ENCODE measurements at places on chromosomes 1 and 21.

DNA sequence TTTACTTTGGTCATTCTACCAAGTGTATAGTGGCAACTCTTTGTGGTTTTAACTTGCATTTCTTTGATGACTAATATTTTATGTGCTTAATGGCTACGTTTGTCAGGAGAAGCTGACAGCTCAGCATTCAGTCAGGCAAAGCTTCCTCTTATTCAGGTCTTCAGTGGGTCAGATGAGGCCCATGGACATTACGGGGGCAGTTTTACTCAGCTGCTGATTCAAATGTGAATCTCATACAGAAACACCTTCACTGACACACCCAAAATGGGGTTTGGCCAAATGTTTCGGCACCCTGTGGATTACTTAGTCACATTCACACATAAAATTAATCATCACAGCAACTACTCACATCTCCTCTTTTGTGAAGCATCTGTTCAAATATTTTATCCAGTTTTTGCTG is 104.9 kb upstream of the PLD5 start:
- DNase-seq, result no peak

- no peak for DNase-seq
Observed at GRCh38 chr1:30952098-30952497, 43.5 kb upstream of the SDC3 start.

- DNase-seq, result no peak
Observed at GRCh38 chr1:109814223-109814622, 50.5 kb upstream of the EPS8L3 start.

GRCh38 chr1:117077267-117077666 is 17.1 kb downstream of the TTF2 start:
- DNase-seq, result no peak

- DNase-seq, result peak; percentile 31
Observed at GRCh38 chr21:24023402-24023801, 1583.9 kb downstream of the MRPL39 start.

GRCh38 chr1:91650764-91651163 is 150.1 kb downstream of the CDC7 start:
- no peak for DNase-seq

DNA sequence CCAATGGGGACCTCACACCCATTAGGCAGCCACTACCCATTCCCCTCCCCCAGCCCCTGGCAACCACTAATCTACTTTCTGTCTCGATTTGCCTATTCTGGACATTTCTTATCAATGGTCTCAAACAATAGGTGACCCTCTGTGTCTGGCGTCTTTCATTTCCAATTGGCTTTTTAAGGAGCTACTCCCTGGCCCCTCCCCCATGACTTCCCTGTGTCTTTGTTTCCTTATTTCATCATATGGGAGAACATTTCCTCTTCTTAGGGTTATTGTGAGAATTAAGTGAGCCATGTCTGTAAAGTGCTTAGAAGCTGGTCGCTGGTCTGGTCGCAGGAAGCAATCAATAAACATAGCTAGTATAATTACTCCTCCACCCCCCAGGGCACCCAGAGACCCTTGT is 80.9 kb downstream of the SPSB1 start:
- DNase-seq, result no peak

DNA sequence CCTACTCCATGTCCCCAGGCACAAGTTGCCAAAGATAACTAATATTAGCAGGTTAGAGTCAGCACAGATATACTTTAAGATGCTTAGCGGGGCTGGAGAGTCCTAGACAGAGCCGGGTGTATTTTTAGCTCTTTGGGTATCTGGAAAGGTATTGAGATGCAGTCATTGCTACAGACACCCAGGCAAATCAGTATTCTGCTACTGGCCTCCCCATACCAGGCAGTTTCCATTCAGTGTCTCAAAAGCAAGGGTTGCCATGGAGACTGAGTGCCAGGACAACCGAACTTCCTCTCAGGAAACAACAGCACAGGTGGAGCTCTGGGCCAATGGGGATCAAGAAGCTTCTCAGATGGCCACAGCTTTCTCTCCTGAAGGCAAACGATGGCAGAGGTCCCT is 45.3 kb downstream of the KCNC4 start:
- peak; percentile 37 for DNase-seq

GRCh38 chr1:60541831-60542532 is 468.4 kb upstream of the C1orf87 start:
- no peak for DNase-seq

- no peak for DNase-seq
Observed at GRCh38 chr1:40050863-40051262, 10.3 kb downstream of the CAP1 start.

GRCh38 chr1:16440131-16440469 is 424 bp upstream of the NECAP2 start:
- DNase-seq, result no peak

GRCh38 chr1:32886828-32887414 is 630 bp downstream of the HPCA start:
- DNase-seq, result no peak

DNA sequence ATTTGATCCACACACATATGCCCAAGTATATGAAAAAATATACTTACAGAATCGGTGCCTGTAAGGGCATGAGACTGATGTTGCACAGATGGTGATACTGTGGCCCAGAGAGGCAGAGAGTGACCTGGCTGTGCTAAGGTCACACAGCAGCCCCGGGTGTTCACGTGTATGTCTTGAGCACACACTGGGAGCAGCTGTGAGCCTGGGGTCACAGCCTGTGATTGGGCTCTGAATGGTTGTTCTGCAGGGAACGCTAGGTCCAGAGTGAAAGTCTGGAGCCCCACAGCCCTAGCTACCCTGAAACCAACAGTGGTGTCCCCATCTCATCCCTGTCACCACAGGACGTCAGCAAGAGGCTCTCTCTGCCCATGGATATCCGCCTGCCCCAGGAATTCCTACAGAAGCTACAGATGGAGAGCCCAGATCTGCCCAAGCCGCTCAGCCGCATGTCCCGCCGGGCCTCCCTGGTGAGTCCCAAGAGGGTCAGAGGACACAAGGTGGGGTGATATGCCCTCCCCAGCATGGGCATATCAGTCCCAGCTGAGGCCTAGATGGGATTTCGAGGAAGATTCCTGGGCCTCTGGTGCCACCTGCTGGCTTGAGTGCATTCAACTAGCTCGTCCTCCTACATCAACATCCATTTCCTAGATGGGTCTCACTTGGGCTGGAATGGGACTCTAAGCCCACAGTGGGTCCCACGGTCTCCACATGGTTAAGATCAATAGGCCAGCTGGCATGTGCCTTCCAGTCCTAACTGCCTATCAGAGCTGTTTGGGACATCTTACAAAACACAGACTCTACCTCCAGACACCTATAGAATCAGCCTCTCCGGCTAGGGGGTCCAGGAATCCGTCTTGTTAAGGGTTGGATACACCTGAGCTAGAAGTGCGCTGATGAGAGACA is 19.7 kb downstream of the CDK18 start:
- DNase-seq, result peak; percentile 74

GRCh38 chr1:6743189-6744101 is 41.8 kb upstream of the CAMTA1 start:
- DNase-seq, result no peak

DNA sequence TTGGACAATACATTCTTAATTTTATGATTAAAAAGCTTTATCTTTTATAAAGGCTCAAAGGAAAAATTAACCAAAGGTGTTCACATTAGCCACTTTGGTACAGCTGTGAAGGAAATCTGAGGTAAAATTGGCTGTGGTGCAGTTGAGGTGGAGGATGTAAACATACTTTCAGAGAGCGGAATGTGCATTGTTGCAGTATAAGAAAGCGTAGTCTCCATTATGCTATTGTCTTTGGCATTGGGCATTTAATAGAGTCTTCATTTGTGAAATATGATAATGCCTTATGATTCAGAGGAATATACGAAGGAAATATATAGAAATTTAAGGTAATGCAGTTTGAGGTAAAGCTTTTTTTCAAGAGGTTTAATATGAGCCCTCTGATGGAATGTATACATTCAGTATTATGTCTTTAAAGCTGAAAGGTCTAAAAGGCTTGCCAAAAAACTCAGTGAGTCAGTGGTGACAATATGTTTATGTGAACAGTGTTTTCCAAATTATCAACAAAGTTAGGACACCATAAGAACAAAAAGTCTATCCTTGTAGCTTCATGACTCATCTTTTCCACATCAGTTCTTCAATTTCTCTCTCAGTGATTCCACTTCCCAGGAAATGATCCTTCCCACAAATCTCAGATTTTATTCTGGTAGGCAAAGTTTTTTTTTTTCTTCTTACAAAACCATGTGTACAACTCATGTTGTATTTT is 26.9 kb upstream of the DDR2 start:
- DNase-seq, result no peak

DNA sequence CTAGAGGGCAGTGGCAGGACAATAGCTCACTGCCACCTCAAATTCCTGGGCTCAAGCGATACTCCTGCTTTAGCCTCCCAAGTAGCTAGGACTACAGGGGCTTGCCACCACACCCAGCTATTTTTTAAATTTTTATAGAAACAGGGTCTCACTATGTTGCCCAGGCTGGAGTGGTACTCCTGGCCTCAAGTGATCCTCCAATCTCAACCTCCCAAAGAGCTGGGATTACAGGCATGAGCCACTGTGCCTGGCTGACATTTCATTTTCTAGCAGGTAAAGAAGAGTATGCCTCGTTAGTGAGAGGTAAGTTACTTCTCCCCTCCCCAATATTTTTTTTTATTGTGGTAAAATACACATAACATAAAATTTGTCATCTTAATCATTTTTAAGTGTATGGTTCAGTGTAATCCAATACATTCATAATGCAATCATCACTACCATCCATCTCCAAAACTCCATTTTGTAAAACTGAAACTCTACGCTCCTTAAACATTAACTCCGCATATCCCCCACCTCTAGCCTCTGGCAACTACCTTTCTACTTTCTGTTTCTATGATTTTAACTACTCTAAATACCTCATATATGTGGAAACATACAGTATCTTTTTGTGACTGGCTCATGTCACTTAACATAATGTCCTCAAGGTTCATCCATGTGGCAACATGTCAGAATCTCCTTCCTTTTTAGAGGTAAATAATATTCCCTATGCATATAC is 22.4 kb downstream of the ZZZ3 start:
- no peak for DNase-seq

GRCh38 chr1:106659490-106660244 is 396.8 kb upstream of the PRMT6 start:
- DNase-seq, result no peak

- DNase-seq, result no peak
Observed at GRCh38 chr1:167594822-167595221, 35.2 kb upstream of the RCSD1 start.

GRCh38 chr1:96747565-96747964 is 26.0 kb downstream of the PTBP2 start:
- no peak for DNase-seq

DNA sequence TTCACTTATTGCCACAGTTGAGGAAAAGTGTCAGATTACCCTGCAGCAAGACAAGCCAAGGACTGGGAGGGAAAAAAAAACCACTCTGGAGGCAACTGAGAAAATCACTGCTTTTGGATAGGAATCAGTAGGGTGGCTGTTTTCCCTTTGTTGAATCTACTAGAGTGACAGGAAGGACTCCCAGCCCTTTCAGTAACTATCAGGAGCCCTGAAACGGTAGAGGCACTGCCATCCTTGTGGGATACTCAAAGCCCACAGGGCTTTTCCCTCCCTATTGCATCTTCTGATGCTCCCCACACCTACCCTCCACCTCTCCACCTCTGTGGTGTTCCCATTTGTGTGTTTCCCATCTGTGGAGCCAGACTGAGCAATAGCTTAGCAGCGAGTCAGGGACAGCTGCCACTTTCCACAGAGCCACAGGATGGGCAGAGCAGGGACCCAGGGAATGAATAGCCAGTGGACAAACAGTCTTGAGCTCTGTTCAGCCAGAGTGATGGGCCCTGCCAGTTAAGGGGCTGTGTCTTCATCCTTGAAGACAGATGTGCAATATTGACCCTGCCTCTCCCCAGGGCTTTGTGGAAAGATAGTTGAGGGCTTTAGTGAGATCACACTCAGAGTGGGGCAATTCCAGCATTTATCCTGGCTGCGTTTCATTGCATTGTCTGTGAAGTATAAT is 13.9 kb downstream of the UBIAD1 start:
- DNase-seq, result no peak

DNA sequence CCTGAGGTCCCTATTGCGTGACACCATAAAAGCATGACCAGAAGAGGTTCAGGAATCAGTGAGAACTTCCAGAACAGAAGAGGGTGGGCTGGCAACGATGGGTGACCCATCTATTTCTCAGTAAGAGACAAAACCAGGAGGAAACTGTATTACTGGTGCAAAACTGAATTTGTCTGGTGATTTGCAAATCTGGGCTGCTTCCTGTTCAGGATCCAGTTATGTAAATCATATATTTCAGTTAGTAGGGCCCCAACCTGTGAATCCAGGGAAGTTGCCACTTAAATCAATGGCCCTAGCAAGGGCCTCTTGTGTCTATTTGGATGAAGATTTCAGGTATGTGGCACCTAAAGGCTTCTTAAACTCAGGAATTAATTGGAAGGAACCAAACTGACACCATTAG is 23.1 kb upstream of the SMAP2 start:
- DNase-seq, result no peak

- DNase-seq, result no peak
Observed at GRCh38 chr1:183517401-183517800, 45.1 kb downstream of the SMG7 start.

DNA sequence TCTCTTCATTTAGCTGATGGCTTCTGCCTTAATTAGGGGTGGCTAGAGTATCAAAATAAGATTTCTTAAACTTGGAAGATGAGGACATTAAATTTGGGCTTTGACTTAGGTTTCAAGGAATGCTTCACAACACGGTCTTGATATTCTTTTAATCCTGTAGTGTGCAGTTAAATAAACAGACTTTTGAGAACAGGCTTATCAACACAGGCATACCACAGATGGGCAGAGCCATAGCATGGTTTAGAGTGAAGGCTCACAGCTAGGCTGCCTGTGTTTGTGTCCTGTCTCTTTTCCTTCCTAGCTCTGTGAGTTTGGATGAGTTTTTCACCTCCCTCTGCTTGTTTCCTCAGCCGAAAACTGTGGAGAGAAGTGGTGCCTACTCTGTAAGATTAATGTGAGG is 102.3 kb upstream of the IPO9 start:
- DNase-seq, result no peak

DNA sequence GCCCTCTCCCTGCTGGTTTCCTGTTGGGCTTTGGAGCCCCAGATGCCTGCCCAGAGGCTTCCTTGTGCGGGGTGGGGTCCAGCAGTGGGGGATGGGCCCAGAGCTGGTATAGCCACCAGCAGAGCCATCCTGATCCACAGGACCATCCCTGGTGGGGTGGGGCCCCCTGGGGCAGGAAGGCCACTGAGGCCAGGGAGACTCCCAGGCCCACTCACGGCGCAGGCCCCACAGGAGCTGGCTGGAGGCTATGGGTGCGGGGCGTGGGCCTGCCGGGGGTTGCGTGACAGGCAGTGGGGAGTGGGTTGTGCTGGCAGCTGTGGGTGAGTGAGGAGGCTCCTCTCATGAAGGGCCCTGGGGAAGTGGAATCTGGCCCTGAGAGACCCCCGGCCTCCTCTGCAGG is 5.7 kb downstream of the LRRC3 start:
- DNase-seq, result no peak

GRCh38 chr1:193626695-193627094 is 440.3 kb upstream of the B3GALT2 start:
- DNase-seq, result no peak

- DNase-seq, result no peak
Observed at GRCh38 chr1:145705622-145706021, 1.5 kb downstream of the PDZK1 start.

- no peak for DNase-seq
Observed at GRCh38 chr1:208047975-208048374, 137.1 kb upstream of the CD34 start.

GRCh38 chr1:223712850-223713474 is 623 bp downstream of the CAPN2 start:
- no peak for DNase-seq
